A549 treated with GW870086 at 1 μM for 4 hours (cell line): ENCODE measurements at places on chromosomes 3 and 15. TPM values are rescaled to one million over a fixed set of nuclear protein-coding genes. Genes with fewer than 3 reads are reported as not detected.

The NDN gene
- total RNA-seq = 0.07 to 0.10 TPM (median 0.10 TPM) in 3 of 5 replicates, not detected in the others

The ZBTB20 gene
- 0.70 to 2.3 TPM (median 1.3 TPM) in 5 replicates for total RNA-seq

The CELF6 gene
- 0.11 to 0.24 TPM (median 0.16 TPM) in 5 replicates for total RNA-seq

The CYP1A2 gene
- total RNA-seq = 0.05 TPM in 1 of 5 replicates, not detected in the others

The EPHB1 gene
- 0.14 to 0.17 TPM (median 0.16 TPM) in 3 of 5 replicates, not detected in the others for total RNA-seq
